Ammon's horn (tissue), 1 donor: ENCODE measurements at places on chromosomes 6 and 20.

- no peak for DNase-seq
Observed at GRCh38 chr6:6409397-6410030, 89.1 kb upstream of the F13A1 start.

- no peak for DNase-seq
Observed at GRCh38 chr20:49937027-49937929, 1.1 kb downstream of the RNF114 start.

DNA sequence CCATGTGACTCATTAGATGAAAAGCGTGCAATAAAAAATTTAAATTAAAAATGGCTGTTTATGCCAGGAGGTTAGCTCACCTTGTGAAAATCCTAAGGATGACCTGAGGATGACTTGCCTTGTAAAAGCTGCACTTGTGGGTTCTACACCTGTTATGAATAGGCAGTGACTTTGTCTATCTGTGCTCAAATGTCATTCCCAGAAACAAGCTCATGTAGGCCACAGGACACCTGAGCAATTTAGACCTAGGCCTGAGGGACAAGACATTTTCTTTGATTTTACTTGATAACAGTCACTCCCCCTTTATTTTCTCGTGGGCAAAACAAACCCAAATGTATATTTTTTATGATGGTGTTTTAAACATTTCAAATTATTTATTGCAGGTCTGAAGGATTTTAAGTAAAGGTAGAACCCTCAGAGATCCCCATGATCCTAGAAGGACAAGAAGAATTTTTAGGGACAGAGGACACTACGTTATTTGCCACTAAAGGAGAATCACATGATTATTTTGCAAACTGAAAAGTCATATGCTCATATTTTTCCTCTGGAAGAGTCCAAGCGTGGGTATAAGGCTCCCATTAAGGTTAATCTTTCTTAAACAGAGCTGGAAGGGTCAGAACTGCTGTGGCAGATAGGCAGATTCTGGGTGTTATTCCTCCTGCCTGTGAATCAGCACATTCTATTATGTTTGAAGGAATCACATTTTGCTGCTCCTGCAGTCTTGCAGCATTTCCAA lies 277.5 kb upstream of the MAN1A1 start:
- no peak for DNase-seq

DNA sequence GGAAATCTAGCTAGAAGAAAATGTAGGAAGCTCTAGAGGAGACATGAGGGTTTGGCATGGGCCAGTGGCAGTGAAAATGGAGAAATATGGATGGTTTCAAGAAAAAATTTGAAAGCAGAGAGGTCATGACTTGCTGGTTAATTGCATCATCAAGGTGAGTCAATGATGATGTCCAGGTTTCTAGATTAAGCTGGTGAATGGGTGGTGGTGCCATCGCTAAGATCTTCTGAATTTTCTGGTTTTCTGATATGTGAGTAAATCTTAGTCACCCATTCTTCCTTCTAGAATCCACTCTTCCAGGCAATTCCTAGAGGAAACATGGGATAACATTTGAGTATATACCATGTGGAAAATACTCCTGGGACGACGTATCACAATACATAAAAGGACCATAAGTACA lies 25.0 kb downstream of the SH3BGRL2 start:
- no peak for DNase-seq

- no peak for DNase-seq
Observed at GRCh38 chr20:25408170-25408547, 686 bp downstream of the GINS1 start.

- DNase-seq, result no peak
Observed at GRCh38 chr6:170441316-170441715, 111.8 kb downstream of the PSMB1 start.

GRCh38 chr20:325889-326644 lies 715 bp downstream of the SOX12 start:
- DNase-seq, result peak; percentile 73

GRCh38 chr6:16279243-16279642 lies 40.9 kb downstream of the GMPR start:
- DNase-seq, result no peak

GRCh38 chr20:44051661-44052000 lies 135.4 kb downstream of the JPH2 start:
- DNase-seq, result no peak

GRCh38 chr6:105785066-105785811 lies 300.9 kb upstream of the PRDM1 start:
- peak; percentile 66 for DNase-seq

DNA sequence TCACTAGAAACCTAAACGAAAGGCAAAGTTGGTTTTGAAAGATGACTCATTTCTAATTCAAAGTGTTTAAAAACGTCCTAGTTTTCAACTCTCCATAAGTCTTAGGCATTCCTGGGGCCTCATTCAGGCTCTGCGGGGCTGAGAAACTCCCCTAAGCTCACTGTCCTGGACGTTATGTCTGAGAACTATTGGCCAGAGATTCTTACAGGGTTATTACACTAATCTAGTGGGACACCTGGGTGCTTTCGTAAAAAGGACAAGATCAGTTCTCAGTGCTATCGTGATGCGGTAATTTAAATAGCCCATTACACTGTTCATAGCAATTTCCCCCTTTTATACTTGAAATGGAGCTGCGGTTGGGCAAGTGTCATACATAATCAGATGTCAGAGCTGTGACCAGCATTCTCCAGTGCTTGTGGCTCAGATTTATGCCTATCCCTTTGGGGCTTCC lies 280.9 kb downstream of the QKI start:
- DNase-seq, result no peak

GRCh38 chr6:54198134-54198533 lies 86.9 kb downstream of the MLIP start:
- DNase-seq, result no peak

GRCh38 chr6:15061180-15061641 lies 184.7 kb upstream of the JARID2 start:
- no peak for DNase-seq

DNA sequence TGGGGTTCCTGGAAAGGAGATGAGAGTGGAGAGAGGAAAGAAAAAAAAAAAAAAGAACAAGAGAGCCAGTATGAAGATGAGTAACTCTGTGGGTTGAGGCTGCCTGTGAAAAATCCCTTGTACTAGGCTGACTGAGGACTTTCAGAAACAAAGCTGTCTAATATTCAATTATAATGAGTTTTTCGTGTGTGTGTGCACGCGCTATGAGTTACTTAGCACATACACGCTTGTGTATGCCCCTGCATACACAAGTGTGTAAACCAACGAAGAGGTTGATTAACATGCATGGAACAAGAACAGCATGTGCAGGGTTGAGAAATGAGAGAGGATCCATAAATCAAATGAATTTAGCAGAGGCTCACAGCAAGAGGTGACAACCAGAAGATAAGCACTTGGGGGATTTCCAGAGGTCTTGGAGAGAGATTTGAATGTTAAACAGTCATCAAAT lies 4.8 kb upstream of the RBPJL start:
- no peak for DNase-seq

GRCh38 chr20:6993011-6993410 lies 225.5 kb downstream of the BMP2 start:
- no peak for DNase-seq

DNA sequence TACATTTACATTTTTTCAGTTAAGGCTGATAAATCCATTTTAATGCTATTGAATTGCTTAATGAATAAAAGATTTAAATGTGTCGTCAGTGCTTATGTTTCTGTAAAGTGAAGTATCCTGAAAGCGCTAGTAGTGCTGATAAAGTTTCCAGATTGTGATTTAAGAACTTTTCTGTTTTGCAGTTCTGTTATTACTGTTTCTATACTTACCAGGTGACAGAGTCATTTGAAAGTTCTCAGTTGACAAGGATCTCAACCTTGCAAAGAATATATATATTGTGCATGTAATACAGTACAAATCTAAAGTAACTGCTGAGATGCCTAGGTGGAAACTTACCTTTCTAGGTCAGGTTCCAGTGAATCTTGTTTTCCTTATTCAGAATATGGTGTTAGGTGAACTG lies 201.8 kb downstream of the ARID1B start:
- no peak for DNase-seq

- no peak for DNase-seq
Observed at GRCh38 chr6:72905705-72906478, 284.0 kb downstream of the KCNQ5 start.

DNA sequence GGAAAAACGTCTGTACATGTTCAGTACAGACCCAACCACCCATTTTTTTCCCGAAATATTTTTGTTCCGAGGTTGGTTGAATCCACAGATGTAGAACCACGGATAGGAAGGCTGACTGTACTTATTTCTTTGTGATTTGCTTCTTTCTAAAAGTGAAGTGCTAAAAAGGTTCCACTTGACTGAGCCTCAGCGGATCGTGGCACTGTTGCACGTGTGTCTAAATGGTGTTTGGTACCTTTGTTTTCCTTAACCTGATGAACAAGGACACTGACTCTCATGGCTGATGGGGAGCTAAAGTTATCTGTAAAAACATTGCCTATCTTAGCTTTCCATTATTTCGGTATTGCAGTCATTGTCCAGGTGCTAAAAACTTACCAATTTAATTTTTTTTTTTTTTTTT lies 6.2 kb downstream of the BPHL start:
- no peak for DNase-seq

GRCh38 chr6:142518761-142519160 lies 217.0 kb downstream of the ADGRG6 start:
- no peak for DNase-seq

DNA sequence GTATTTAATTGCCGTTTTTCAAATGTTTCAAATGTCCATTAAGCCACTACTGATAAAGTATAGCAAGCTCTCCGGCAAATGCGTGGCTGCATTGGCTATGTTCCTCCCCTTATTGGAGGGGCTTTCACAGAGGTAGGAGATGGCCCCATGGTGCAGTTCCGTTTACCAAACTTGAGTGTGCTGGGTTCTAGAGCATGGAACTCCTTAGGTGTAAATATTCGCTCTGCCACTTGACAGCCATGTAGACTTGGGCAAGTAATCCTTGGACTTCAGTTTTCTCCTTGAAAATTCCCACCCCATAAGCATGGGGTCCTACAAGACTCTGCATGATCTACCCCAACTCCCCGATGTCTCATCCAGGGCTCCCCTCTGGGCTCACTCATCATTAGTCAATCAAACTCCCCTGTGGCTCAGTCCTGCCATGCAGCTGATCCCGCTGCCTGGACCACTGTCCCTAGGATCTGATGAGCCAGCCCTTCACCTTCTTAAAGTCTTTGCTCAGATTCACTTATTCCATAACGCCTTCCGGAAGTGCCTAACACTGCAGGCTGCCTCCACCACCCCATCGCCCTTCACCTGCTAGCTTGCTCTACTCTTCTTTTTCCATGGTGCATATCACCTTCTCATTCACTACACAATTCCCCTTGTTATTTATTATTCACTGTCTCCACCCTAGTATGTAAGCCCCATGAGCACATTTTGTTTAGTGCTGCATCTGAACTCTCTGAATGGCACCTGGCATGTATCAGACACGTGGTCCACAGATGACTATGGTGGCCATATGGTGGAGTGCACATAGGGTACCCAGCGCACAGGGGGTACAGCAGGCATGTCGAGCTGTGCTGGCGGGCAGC lies 18.8 kb downstream of the PRR18 start:
- no peak for DNase-seq
